ENCODE measurements at places on chromosomes 6 and 20.

DNA sequence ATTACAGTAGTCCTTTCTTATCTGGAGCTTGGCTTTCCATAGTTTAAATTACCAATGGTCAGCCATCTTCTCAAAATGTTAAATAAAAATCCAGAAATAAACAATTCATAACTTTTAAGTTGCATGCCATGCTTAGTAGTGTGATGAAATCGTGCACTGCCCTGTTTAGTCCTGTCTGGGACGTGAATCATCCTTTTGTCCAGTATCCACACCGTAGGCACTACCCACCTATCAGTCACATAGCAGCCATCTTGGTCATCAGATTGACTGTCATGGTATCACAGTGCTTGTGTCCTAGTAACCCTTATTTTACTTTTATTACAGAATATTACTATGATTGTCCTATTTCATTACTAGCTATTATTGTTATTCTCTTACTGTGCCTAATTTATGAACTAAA is 924.1 kb downstream of the EYS start:
- no peak for DNase-seq

DNA sequence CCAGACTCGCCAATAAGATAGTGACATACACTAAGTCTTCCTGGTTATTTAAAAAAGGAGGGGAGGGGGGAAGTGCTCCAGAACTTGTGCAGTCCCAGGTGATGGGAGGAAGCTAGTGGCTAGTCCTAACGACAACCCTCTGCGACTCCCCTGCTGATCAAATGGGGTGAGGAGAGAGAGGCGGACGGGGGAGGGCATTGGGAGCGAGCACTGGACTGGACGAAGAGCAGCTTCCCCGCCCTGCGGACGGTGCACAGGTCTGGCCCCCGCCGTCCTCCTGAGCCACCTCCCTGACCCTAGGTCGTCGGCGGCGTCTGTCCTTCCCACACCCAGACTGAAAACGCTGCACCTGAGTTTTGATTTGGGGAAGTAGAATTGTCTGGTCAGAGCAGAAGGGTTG is 2.2 kb upstream of the OLIG3 start:
- DNase-seq: no peak

GRCh38 chr20:19821606-19822005 is 63.5 kb downstream of the RIN2 start:
- DNase-seq: no peak

- DNase-seq: no peak
These were observed at the start of gene WFDC5 for GRCh38 chr20:45114465-45115385. Gene WFDC5, minus strand, starts transcription at chr20:45115174. Its CDS starts 91 bp downstream, at chr20:45115083.

DNA sequence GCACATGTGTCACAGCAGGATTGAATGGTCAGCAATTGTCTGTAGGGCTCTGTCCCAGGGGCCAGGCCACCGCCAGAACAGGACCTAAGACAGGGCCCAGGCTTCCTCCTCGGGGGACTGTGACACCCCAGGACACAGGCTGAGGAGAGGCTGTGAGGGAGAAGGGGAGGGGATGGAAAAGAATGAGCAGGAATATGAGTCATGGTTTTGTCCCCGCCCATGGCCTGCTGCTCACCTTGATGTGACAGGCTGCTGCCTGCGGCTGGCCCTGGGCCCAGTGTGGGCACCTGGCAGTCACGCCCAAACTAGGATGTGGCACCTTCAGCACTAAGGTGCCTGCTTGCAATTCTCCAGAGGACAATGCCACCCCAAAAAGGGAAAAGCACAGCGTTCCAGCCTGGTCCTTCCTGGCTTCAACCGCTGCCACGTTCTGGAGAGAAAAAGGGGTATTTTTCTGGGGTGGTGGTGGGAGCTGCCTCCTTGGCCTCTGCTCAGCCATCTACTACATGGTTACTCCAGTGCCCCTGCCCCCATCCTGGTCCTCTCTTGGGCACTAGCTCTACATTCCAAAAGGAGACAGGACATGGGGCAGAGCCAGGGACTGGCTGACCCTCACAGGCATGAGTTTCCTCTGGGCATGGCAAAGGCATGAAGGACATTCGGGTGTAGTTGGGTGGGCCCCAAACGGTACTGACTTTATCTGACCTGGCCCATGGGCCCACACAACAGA is 93.4 kb downstream of the SLC22A23 start:
- peak; percentile 51 for DNase-seq

- DNase-seq: no peak
These were observed 735 bp upstream of the SLC23A2 start for GRCh38 chr20:5002077-5002413.

GRCh38 chr6:31676904-31677303 is 4.0 kb downstream of the LY6G5C start:
- no peak for DNase-seq

DNA sequence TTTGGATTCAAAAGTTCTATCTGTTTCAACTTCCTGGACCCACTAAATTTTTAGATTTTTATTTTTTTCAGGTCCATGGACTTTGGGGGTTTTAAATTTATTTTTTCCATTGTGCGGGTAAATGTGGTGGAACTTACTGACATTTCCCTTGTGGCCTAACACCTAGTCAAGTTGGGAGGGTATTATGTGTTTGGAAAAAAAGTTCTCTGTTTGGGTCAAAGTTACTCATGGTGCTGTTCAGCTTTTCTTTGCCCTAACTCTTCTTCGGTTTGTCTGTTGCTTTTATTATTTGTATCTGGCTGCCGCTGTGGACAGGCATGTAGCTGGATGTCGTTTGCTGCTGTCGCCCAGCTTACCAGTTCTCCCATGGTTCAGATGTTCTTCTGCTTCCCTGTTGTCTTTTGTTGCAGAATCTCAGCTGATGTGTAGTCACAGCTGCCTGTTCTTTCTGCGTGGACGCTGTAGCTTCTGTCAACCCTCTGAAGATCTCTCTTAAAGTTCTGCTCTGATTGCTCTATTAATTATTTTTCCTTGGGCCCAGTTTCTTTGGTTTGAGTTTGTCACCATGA is 7.9 kb downstream of the IGF2R start:
- no peak for DNase-seq

- DNase-seq: no peak
These were observed 112.7 kb downstream of the PSMB1 start for GRCh38 chr6:170440437-170440836.

DNA sequence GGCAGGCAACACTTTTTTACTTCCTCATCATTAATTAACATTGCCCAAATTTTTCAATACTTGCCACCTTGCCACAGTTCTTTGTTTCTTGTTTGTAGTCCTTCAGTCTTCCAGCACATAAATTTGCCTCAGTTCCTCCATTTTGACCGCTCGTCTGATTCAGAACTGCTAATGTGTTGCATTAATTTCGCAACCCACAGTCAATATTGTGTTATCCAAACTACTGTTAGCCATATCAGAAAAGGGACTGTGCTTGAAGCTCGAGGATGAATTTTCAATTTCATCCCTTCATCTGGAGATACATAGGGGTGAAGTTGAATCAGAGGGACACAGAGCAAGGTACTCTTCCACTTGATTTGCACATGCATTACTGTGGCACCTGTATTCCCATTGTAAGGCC is 421.5 kb downstream of the CDKAL1 start:
- DNase-seq: no peak

DNA sequence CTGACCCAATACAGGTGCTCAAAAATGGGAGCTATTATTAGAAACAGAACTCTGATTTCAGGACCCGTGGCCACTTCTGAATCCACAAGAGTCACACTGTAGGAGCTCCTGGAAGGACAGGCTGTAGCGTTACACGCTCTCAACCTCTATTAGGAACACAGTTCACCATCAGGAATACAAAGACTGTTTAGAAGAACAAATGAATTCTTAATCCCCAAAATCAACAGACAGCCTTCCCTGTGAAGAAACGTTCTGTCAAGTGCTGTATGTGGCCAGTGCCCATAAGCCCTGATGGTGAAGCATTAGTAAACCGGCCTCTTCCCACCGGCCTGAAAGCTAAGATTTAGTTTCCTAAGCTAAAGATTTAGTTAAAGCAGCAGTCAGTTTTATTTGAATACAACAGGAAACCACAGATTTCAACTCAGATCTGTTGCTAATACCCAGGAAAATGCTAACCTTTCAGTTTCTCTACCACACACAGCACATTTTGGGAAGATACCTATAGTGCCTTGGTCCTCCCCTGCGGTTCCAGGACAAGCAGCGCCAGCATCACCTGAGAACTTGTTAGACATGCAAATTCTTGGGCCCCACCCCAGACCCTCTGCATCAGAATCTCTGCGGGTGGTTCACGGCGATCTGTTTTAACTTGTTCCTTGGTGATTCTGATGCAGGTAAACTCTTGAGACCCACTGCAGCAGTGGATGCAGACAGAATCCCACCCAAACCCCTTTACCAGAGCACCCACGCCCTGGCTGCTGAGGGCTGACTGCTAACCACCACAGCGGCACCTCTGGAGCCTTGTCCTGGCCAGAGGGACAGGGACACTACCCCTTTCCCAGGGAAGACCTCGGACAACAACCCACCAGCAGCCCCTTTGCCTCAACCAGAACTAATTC is 33.4 kb downstream of the MTRES1 start:
- DNase-seq: no peak

- DNase-seq: no peak
These were observed 87.4 kb downstream of the GJA1 start for GRCh38 chr6:121522771-121523386.

- DNase-seq: peak; percentile 82
These were observed 10.2 kb downstream of the CASS4 start for GRCh38 chr20:56422076-56422823.

- no peak for DNase-seq
These were observed at the start of gene SLC2A10 for GRCh38 chr20:46709459-46710152. Gene SLC2A10, plus strand, starts transcription at chr20:46709649. Its CDS starts 88 bp downstream, at chr20:46709737.

- DNase-seq: no peak
These were observed 309.0 kb upstream of the PTCHD4 start for GRCh38 chr6:48419992-48420391.

DNA sequence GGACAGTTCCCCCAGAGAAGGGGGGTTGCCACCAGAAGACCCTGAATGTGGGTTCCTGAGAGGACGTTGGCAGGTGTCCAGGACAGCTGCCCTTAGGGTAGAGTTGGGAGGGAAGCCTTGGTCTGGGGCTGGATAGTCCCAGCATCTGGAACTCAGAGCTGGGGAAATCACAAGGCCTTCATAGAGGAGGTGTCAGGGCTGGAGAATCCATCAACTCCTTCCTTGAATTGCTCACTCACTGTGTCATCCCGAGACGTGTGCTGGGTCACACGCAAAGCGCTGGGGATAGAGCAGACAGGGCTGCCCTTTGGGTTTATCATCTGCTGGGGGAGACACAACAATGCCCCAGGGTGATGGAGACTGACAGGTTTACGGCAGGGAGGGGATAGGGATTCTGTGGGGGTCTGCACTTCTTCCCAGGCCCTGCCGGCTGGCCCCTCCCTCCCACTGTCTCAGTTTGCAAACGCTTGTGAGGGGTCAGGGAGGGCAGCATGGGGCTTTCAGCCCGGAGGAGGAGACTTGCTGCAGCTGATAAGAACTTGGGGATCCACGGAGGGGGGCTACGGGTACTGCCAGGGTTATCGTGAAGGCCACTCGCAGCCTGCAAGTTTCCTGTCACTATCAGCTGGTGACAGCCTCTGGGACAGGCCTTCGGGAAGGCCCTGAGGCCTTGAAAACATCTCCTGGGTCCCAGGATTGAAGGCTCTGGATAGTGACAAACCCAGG is 18.6 kb downstream of the RBM38 start:
- DNase-seq: no peak

GRCh38 chr20:32541323-32542258 is 43.5 kb downstream of the NOL4L start:
- DNase-seq: no peak

GRCh38 chr20:38226553-38226952 is 34.0 kb downstream of the KIAA1755 start:
- no peak for DNase-seq

DNA sequence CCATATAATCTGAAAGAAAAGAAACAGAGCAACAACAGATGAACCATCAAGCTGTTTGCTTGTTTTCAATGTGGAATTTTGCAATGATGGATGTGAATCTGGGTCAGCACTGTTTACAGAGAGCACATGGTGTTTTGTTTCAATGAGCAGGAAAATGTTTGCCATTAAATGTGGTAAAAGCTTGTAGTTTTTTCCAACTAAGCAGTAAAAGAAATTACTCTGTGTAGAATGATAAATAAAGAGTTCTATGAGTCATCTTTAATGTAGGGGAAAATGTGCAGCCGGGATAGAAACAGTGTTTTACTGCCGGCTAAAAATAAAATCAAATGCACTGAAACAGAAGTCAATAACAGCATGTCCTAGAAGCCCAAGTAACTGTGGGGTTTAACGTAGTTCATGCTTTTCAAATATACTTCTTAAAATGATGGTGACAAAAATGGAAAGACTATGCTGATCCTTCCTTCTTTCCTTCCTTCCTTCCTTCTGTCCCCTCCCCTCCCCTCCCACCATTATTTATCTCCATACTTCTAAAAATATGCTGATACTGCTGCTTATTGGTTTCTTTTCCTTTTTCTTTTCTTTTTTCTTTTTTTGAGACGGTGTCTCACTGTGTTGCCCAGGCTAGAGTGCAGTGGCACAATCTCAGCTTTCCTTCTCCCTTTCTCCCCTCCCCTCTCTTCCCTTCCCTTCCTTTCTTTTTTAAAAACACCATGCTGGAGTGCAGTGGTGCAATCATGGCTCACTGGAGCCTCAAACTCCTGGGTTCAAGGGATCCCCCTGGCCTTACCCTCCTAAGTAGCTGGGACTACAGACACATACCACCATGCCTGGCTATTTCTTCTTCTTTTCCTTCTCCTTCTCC is 6.3 kb upstream of the NAA20 start:
- peak; percentile 33 for DNase-seq

DNA sequence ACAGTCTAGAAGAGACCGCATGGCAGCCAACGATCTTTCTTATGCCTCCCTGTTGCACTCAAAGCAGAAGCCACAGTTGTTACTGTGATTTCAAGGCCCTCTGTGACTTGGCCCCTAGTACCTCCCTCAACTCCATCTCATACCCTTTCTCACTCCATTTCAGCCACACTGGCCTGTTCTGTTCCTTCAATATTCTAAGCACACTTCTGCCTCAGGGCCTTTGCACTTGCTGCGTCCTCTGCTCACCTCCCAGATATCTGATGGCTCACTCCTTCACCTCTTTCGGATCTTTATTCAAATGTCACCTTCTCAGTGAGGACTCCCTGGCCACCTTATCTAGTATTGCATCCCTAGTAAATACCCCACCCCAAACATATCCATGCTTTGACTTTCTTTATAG is 29.4 kb upstream of the CCN6 start:
- DNase-seq: no peak

DNA sequence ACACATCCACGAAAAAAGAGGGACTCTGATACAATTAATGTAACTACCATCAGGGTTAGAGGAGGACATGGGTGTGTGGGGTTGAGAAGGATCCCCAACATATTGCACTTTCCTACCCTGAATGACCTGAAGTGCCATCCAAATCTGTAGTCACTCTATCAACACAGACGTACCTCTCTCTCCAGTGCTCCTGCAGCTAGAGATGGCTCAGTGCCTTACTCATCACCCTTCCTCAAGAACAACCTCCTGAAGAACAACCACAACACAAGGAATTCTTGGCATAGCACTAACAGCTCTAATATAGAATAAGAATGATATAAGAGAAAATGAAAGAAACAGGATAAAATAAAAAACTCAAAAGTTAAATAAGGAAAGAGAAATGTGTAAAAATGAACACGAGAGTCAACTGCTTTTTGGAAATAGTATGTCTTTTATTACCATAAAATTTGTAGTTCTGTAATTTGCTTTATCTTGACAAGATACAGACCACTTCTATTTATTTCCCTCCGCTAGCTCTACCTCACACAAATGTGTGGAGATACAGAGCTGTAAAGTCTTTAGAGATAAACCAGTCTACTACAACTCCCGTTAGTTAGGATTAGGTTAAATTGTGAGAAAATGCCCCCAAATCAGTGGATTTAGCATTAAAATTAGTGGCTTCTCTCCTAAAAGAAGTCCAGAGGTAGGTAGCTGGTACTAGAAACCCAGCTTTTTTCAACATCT is 63.9 kb downstream of the REV3L start:
- DNase-seq: peak; percentile 10

All from A172 (cell line).